ENCODE measurements at places on chromosomes 2 and 18. TPM values are rescaled to one million over a fixed set of nuclear protein-coding genes. Genes with fewer than 3 reads are reported as not detected.

Gene MARCO
- not detected for total RNA-seq

Gene C2orf80
- not detected for total RNA-seq

Gene UGT1A4
- total RNA-seq: not detected

Gene INHA
- total RNA-seq: 0.26 TPM

Gene PSMD1
- total RNA-seq: 141 TPM

Gene PDE1A
- 27.9 TPM for total RNA-seq

Gene KHK
- total RNA-seq: 0.32 TPM

Gene IL36RN
- not detected for total RNA-seq

Gene IL1RL2
- 2.2 TPM for total RNA-seq

Gene ANKRD30B
- total RNA-seq: not detected

Gene WNT6
- total RNA-seq: not detected

Gene OXER1
- under 0.01 TPM for total RNA-seq

Gene NT5DC4
- total RNA-seq: not detected

Gene LIMS3
- total RNA-seq: 1.6 TPM

Gene TUBA3E
- total RNA-seq: not detected

Gene CYS1
- 5.0 TPM for total RNA-seq

Gene TBC1D8
- total RNA-seq: 10.7 TPM

Gene ABCG5
- not detected for total RNA-seq

Gene PTRHD1
- total RNA-seq: 33.8 TPM

Gene DSG3
- total RNA-seq: 0.16 TPM

Gene MAPK4
- not detected for total RNA-seq

Gene SPAST
- total RNA-seq: 20.6 TPM

Gene MRPL33
- total RNA-seq: 30.0 TPM

Gene SH3YL1
- total RNA-seq: 33.9 TPM

Gene ZNF532
- 29.3 TPM for total RNA-seq

Gene RNF144A
- total RNA-seq: 3.9 TPM

Gene TFCP2L1
- not detected for total RNA-seq

Gene CD8B2
- total RNA-seq: not detected

Gene NCKAP5
- 1.1 TPM for total RNA-seq

Gene ITGB6
- total RNA-seq: not detected

Gene PROM2
- 1.1 TPM for total RNA-seq

Gene HIBCH
- total RNA-seq: 27.3 TPM

Gene CCDC148
- 0.63 TPM for total RNA-seq

Gene GKN1
- not detected for total RNA-seq

Gene MSH2
- 13.7 TPM for total RNA-seq

Gene RFTN2
- 3.6 TPM for total RNA-seq

Gene TTL
- total RNA-seq: 19.4 TPM

Gene FZD7
- 71.2 TPM for total RNA-seq

Gene GPN1
- total RNA-seq: 24.9 TPM

Gene TMEM178A
- total RNA-seq: 0.69 TPM

Gene ONECUT2
- total RNA-seq: not detected

Gene DCDC2C
- not detected for total RNA-seq

Gene MEX3C
- 24.9 TPM for total RNA-seq

Gene IL1B
- total RNA-seq: 0.63 TPM

Gene NRP2
- total RNA-seq: 41.9 TPM

Gene C18orf54
- total RNA-seq: 1.9 TPM

Gene MMADHC
- total RNA-seq: 117 TPM

Gene PAIP2B
- 0.63 TPM for total RNA-seq

Gene MBOAT2
- 42.6 TPM for total RNA-seq

Gene HNMT
- 10.9 TPM for total RNA-seq

Gene SPEG
- total RNA-seq: 7.8 TPM

Gene IL1RL1
- 0.17 TPM for total RNA-seq

Gene CPO
- total RNA-seq: 0.17 TPM
